ENCODE measurements at places on chromosomes 1 and 21. TPM values are rescaled to one million over a fixed set of nuclear protein-coding genes. Genes with fewer than 3 reads are reported as not detected.

The TNFRSF4 gene
- 0.24 TPM for total RNA-seq

The TRNP1 gene
- 3.0 TPM for total RNA-seq

The ALX3 gene
- total RNA-seq = not detected

The ZNF593OS gene
- total RNA-seq = not detected

The PTAFR gene
- total RNA-seq = 2.1 TPM

The SPATA6 gene
- total RNA-seq = 6.8 TPM

The SLAMF7 gene
- 1.1 TPM for total RNA-seq

The PCBP3 gene
- 0.37 TPM for total RNA-seq

GRCh38 chr1:177566495-177566894, 395.7 kb downstream of the BRINP2 start:
- no peak for DNase-seq

DNA sequence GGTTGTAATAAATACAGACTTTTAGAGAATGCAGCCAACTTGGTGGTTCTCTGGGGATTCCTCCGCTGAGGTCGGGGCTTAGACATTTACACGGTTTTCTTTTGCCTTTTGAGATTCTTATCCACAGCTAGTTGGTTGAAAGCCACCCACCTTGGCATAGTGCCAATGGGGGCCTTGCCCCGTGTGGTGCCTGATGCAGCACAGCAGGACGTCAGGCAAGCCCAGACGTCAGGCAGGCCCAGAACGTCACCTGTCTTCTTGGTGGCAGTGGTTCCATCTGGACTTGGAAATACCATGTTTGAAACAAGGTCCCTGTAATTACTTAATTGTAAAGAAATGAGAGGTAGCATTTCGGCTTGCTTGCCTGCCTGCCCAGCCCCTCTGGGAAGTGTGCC, 78.5 kb downstream of the GALNT2 start:
- no peak for DNase-seq

- DNase-seq = no peak
These were observed 40.9 kb upstream of the DAB1 start for GRCh38 chr1:57464756-57465155.

DNA sequence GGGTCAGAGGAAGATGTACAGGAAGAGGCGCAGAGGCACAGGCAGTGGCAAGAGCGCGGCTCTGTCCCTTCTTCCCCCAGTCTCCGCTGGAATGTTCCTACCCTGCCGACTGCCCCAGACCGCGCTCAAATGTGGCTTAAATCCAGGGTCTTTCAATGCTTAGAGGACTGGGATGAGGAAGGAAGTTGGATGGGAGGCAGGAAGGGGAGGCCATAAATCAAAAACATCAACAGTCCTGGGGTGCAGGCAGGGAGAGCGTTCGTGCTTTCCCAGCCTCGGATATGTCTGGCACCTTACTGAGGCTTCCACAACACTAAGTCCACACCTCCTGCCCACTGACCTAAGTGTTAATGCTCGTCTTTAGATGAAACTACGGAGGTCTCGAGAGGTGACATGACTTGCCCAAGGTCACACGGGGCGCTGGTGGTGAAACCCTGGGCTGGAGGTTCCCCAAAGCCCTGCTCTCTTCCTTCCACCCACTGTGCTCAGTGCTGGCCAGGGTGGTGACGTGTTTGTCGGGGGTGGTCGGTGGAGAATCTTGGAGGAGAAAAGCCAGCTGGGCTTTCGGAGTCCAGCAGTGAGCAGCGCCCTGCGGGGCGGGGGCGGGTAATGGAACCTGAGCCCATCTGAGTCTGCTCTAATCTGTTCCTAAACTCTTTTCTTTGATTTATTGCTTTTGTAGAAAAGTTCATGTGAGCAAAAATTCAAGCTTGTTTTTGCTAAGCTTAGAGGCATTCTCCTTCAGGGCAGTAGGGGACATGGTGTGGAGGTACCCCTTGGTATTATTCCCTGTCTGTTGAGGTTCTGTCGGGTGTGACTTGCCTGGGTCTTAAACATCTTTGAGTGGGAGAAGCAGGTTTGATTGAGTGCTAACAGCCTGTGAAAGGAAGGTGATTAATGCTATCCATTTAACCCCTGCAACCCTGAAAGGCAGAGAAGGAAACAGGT, 708 bp downstream of the CDA start:
- DNase-seq = peak; percentile 72

DNA sequence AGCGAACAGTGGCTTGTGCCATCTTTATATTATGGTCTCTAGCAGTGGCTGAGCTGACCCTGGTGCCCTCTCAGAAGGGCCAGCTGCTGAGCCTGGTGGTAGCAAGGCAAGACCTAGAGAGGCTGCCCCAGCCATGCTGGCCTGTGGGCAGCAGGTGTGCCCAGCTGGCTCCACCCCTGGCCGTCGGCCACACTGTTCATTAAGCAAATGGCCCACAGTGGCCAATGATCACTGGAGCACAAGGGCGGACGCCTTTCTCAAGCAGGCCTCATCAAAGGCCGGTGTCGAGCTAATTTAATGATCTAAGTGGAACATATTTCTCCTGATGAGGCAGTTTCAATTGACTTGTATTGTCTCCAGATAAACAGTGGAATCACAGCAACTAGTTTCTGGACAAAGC, 89.4 kb downstream of the GRIK3 start:
- no peak for DNase-seq

- no peak for DNase-seq
These were observed 95.0 kb downstream of the TEX35 start for GRCh38 chr1:178607718-178608408.

- DNase-seq = no peak
These were observed 17.0 kb downstream of the ATP5PO start for GRCh38 chr21:33898586-33898985.

- DNase-seq = no peak
These were observed 25.0 kb upstream of the PHTF1 start for GRCh38 chr1:113784104-113784779.

GRCh38 chr1:192966073-192966472, 93.1 kb downstream of the UCHL5 start:
- no peak for DNase-seq

- DNase-seq = no peak
These were observed 23.8 kb downstream of the EPHA10 start for GRCh38 chr1:37741130-37741529.

DNA sequence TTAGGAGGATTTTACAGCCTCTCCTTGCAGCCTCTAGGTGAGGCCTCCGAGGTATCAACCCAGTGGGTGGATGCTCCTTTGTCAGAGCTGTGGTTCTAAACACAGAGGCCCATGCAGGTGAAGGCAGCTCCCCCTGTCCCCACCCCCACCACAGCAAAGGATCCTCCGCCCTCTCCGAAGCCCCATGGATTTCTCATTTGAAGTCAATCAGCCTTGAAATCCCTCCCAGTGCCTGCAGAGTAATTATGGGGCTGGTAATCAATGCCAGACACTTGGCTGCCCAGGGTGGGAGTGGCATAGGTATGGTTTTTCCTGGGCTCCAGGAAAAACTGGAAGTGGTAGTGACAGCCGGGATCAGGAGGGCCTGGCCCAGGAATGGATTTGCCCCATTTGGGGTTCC, 119.5 kb upstream of the CSF3R start:
- DNase-seq = no peak

DNA sequence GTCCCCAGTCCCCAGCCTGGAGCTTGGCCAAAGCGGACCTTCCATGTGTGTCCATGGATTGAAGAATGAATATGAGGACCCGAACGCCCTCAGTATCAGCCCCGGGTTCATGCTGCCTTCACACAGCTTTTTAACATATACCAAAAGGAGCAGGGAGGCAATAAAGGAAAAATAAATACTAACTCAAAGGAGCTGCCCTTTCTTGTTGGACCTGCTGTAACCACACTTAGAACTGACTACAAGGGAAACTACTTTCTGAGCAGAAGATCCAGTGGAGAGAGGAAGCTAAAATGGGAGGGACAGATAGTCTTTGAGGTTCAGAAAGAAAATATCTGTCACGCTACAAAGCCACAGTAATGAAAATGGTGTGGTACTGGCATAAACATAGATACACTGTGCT, 48.6 kb downstream of the CNN3 start:
- DNase-seq = no peak

DNA sequence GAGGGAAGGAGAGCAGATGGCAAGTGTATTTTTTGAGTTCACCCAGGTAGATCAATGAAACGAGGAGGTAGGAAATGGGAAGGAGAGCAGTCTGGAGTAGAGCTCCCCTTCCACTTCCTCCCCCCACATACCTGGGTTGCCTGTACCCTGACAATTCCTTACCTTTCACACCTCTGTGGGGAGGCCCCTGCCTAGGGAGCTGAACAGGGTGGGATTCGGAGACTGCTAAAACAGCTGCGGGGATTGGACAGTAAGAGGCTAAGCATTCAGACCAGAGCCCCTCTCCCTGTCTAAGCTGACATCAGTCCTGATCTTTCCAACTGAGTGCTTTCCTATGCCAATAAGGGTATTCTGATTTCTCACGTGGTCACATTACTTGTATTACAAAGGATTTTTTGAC, 14.5 kb downstream of the RCSD1 start:
- no peak for DNase-seq

DNA sequence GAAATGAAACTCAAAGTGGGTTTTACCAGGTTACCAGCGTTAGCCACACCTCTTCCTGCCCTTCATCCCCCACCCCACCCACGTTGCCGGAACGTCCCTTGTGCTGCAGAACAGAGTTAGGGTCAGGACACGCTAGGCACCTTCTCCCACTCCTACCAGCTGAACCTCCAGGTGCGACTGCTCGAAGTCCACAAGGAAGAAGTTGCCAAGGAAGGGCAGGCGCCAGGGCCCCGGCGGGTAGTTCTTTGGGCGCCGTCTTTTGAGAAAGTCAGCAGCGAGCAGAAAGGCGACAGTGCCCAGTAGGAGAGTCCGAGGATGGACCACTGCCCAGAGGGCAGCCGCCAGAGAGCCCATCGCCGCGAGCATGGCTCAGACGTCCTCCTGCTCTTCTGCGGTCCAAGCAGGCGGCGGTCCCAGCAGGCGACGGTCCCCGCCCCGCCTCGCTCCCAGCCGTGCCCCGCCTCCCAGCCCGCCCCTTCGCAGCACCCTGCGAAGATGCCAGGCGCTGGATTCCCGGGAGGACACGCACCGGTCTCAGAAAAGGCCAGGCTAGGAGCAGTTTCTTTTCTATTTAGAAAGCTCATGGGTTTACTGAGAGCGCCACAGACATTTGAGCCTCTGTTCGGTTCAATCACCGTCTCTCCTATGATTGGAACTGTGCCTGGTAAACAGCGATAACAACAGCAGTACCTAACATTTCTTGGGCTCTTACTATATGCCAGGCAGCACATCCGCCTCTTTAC, at the start of gene CYP2J2:
CYP2J2 (minus strand) TSS at position 393 of the 743 bp plus-strand sequence; CDS start at position 366, 27 bp downstream.
- DNase-seq = peak; percentile 85

DNA sequence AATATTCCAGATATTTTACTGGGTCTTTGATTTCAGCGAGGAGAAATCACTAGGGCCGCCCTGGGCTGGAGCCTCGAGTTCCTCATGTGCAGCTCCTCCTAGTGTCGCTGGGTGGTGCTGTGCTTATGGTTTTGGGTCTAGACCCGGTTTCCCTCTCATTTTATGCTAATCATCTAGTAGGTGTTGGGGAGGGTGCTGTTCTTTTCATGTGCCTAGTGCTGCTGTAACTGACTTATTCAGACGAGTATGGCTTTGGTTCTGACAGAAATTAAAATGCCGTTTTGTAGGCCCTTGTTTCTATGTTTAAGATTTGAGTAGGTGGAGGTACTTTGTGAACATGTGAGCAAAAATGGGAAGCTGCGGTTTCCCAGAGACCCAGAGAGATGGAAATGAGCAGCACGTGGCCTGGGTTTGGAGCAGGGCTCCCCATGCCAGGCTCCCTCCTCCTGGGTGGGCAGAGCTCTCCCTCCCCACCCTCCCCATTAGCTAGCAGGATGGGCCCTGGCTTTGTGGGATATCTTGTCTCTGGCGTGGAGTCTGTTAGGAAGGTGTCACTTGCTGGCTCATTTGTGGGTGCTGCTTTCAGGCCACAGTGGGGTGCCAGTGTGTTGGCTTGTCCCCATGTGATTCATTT, 74.0 kb upstream of the GPR88 start:
- DNase-seq = peak; percentile 61

GRCh38 chr1:162212713-162213112, 143.2 kb downstream of the NOS1AP start:
- DNase-seq = peak; percentile 80

All from right lobe of liver (tissue), 6 donors.